ENCODE measurements at places on chromosomes 1 and 21.

GRCh38 chr1:162206749-162207635 lies 137.5 kb downstream of the NOS1AP start:
- DNase-seq = no peak

- no peak for DNase-seq
Observed at GRCh38 chr1:5430911-5431697, 561.1 kb downstream of the NPHP4 start.

- DNase-seq = no peak
Observed at GRCh38 chr1:95730986-95731385, 497.0 kb downstream of the RWDD3 start.

DNA sequence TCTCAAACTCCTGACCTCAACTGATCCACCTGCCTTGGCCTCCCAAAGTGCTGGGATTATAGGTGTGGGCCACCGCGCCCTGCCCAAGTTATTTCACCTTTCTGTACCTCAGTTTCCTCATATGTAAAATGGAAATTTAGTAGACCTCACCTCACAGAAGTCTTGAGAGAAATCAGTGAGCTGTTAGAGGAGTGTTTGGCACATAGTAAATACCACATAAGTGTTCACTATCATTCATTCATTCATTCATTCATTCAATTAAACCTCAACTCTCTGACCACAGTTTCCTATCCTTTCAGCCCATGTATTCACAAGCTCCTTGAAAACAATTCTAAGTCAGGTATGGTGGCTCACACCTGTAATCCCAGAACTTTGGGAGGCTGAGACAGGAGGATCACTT lies 3.8 kb upstream of the FGR start:
- DNase-seq = no peak

DNA sequence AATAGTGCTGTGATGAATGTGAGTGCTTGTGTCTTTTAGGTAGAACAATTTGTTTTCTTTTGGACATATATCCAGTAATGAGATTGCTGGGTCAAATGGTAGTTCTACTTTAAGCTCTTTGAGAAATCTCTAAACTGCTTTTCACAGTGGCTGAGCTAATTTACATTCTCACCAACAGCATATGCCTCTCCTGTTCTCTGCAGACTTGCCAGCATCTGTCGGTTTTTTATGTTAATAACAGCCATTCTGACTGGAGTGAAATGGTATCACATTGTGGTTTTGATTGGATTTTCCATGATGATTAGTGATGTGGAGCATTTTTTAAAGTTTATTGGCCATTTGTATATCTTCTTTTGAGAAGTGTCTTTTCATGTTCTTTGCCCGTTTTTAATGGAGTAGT lies 647.3 kb upstream of the ADAMTS5 start:
- no peak for DNase-seq

- no peak for DNase-seq
Observed at GRCh38 chr21:31204801-31205200, 139.3 kb downstream of the TIAM1 start.

DNA sequence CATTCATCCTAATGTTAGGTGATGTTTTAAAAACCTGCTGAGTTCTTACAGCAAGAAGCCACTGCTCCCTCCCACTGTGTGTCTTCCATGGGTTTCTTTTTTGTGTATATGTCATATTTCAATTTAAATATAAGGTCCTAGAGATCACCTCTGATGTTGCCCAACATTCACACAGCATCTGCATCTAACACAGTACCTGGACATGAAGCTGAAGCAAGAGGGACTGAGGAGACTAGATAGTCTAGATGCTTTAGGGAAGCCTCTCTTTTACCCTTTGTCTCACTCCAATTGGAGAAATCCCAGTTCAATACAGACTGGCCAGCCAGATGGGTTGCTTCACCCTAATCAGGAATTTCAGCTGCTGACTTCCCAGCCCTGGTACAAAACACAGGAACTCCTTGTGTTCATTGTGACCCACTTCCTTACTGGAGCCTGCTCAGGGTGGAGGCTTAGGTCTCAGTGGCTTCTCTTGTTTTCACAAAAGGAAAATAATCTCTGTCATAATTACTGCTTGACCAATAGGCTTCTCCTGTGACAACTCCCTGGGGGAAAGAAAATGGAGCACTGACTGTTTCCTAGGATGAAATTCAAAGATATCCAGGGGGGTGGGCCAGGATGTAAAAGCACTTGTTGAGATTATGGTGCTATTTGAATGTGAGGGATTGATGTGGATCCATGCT lies 17.3 kb downstream of the BTG2 start:
- DNase-seq = no peak

- DNase-seq = peak; percentile 47
Observed at GRCh38 chr1:16628361-16629111, 15.2 kb upstream of the NBPF1 start.

- DNase-seq = no peak
Observed at GRCh38 chr1:153951801-153952200, 5.3 kb upstream of the DENND4B start.

GRCh38 chr1:197485790-197486189 lies 217.7 kb downstream of the CRB1 start:
- no peak for DNase-seq

- no peak for DNase-seq
Observed at GRCh38 chr1:53341961-53342707, 14.3 kb upstream of the LRP8 start.

- no peak for DNase-seq
Observed at GRCh38 chr1:229987953-229988352, 79.1 kb upstream of the GALNT2 start.

- DNase-seq = no peak
Observed at GRCh38 chr1:167562702-167563101, 9.1 kb upstream of the CREG1 start.

- no peak for DNase-seq
Observed at GRCh38 chr1:154837672-154838171, 32.4 kb downstream of the KCNN3 start.

DNA sequence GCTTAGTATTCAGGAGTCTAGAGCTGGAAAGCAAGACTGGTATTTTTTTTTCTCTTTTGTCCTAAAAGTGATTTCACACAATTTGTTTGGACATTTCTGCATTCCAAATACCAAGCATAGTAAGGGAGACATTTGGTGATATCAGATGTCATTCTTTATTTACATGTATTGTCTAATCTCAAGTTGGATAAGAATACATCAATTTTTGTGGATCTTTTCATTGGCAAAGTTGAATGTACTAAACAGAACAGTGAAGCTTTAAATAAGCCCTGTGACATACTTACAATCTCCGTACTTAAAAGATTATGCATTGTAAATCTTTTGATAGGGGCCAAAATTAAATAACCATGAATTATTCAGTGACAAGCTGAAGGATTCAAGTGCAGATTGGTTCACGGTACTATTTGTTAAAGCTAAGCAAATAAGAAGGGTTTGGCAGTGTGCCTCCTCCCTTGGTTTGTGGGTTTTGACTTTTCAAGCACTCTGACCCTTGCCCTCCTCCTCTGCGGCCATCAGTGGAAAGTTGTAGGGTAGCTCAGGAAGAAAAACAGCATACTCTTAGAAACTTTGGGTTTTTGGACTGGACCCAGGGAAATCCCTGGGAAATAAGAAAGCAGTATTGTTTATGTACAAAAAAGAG lies 663.7 kb downstream of the ADGRL2 start:
- DNase-seq = no peak

GRCh38 chr1:30748098-30748698 lies 9.4 kb downstream of the LAPTM5 start:
- peak; percentile 34 for DNase-seq

GRCh38 chr21:36325373-36326010 lies 5.5 kb downstream of the MORC3 start:
- DNase-seq = no peak

GRCh38 chr1:45569571-45569961 lies 14.3 kb upstream of the NASP start:
- DNase-seq = no peak

- no peak for DNase-seq
Observed at GRCh38 chr1:182570611-182570970, 18.5 kb downstream of the RNASEL start.

DNA sequence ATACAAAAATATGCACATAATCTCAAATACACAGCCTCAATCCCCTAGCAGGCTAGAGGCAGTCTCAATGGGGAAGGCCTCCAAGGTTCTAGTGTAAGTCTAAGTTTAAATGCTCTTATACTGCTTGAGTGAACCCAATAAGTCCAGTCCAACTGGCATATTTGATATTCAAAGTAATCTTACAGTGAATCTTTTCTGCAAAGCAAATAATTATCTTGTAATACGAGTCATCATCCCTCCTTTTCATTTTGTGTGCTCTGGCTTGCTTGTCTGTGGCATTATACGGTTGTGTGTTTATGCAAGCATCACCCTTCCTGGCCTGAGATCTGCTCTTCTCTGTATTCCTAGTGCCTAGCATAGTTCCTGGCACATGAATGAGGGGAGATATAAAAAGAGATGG lies 166.9 kb upstream of the HMGB4 start:
- no peak for DNase-seq

GRCh38 chr1:204830747-204831146 lies 39.9 kb upstream of the NFASC start:
- no peak for DNase-seq

GRCh38 chr1:201111156-201111555 lies 1.1 kb downstream of the CACNA1S start:
- no peak for DNase-seq

GRCh38 chr1:28640766-28641165 lies 2.1 kb downstream of the TAF12 start:
- no peak for DNase-seq

Data from K562 (cell line).